ENCODE measurements at places on chromosomes 13 and 19.

DNA sequence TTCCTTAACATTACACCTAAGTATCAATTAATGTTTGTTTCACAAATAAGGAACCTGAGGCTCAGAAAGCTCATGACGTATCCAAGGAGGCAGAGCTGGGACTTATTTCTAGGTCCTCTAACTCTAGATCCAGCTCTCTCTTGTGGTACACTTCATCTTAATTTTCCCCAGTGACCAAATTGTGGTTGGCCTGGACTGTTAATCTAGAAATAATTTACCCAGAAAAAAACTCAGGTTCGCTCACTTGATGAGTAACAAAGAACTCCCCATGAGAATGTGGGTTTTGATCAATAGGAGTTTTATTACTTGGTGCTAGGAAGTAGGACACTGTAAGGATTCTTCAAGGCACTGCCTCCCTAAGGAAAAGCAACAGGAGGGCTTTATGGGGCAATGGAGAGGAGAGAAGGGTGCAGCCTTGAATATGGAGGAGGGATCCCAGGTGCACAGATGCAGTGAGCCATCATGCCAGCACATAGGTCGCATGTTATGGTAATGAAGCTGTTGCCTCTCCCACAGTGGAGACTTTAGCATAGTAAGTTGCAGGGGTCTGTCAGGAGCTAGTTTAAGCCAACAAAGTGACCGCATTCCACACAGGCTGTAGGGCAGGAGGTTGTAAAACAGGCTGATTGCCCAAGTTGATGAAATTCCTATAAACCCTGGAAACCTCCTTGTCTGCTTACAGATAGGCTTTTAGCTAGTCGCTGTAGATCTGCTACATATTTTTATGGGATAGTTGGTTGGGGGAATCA, 14.7 kb downstream of the RAP2A start:
- no peak for DNase-seq

DNA sequence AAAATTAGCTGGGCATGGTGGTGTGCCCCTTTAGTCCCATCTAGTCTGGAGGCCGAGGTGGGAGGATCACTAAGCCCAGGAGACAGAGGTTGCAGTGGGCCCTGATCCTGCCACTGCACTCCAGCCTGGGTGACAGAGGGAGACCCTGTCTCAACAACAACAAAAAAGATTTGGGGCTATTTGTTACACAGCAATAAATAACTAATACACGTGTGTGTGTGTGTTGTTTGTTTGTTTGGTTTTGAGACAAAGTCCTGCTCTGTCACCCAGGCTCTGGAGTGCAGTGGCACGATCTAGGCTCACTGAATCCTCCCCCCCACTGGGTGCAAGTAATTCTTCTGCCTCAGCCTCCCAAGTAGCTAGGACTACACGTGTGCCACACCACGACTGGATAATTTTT, 32.9 kb upstream of the FEM1A start:
- DNase-seq: no peak

- DNase-seq: no peak
These were observed 61.7 kb downstream of the RAP2A start for GRCh38 chr13:97495678-97496077.

GRCh38 chr13:46565808-46566750, 13.1 kb downstream of the LRCH1 start:
- no peak for DNase-seq

DNA sequence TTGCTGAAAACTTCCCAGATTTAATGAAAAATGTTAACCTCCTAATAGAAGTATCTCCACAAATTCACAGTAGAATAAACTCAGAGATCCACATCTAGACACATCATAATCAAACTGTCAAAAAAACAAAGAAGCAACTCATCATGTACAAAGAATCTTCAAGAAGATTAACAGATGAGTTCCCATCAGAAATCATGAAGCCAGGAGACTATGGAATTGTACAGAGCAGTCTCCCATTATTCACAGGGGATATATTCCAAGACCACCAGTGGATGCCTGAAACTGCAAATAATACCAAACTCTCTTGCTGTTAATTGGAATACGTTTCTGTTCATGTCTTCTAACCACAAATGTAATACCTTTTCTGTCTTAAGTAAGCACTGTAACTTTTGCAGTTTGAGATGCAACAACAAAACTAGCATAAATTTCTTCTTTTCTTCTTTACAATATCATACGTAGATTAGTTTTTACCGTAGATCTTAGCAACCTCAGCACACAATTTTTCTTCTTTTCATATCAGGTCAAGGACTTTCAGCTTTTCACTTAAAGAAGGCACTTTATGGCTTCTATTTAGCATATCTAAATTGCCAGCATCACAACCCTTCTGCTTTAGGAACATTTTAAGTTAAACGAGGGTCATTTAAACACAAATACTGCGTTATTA, 70.3 kb upstream of the MIR17HG start:
- DNase-seq: no peak

DNA sequence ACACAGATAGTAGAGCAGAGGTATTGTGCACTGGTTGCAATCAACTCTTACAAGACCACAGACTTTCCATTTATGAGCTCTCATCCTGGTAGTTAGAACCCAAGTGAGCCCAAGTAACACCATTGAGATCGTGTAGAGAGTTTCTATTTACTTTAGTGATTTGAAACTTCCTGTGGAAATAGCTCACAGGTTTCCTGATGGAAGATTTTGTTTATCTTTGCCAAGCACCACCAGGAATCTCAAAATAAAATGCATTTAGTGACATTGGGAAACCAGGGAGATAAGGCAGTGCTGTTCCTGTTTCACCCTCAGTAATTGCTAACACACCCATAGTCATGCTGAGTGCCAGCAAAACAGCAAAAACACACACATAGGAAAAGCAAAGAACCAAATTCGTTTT, 102.5 kb downstream of the FLT1 start:
- DNase-seq: no peak

DNA sequence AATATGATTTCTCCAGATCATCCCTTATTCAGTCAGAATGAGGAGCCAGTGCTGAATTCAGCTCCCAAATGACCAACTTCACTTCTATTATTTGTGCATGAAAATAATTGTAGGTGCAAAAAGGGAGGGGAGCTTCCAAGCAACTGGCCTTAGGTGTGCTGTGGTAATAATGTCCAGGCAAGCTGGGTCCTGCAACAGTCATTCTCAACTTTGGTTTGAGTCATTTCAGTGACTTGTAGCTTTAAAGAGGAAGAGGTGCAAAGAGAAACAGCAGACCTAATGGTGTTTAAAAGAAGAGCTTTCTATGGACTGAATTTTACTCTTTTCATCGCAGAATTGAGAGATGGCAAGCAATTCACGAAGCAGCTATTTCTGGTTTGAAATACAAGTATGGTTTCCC, 29.2 kb upstream of the FGF9 start:
- no peak for DNase-seq

- no peak for DNase-seq
These were observed 8.6 kb downstream of the CRB3 start for GRCh38 chr19:6472713-6473112.

- DNase-seq: no peak
These were observed 28.3 kb downstream of the PEX11G start for GRCh38 chr19:7460562-7460966.
